ENCODE measurements at places on chromosomes 11 and 22. TPM values are rescaled to one million over a fixed set of nuclear protein-coding genes. Genes with fewer than 3 reads are reported as not detected.

- no peak for DNase-seq
Measured at GRCh38 chr11:72719144-72719543, 33.1 kb downstream of the ARAP1 start.

DNA sequence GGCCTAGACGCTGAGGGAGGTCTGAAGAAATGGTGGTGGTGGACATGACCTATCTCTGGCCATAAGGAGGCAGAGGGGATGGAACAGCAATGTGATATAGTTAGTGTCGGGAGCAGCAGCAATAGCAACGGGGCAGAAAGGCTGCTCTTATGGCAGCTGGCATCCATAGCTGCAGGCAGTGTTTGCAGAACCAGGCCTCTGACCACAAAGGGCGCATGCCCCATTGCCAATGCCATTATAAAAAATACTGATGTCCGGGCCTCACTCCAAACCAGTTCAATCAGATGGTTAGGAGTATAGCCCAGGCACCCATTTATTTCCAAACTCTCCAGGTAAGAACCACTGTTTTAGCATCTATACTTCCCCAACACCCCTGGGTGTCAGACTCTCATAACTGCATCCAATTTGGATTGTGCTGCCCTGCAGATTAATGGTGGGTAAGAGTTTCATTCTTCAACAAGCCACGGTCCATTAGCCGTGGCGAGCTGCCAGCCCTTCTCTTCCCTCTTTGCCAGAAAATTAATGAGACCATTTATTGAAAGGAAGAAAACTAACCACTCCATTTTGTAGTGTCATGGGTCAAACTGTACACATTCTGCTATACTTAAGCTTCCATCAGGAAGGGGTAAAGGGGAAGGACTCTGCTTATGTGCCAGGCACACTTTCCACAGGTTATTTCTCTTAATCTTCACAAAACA, 72.8 kb upstream of the SPON1 start:
- DNase-seq: no peak

Gene ELFN2
- 45.4 TPM for total RNA-seq

DNA sequence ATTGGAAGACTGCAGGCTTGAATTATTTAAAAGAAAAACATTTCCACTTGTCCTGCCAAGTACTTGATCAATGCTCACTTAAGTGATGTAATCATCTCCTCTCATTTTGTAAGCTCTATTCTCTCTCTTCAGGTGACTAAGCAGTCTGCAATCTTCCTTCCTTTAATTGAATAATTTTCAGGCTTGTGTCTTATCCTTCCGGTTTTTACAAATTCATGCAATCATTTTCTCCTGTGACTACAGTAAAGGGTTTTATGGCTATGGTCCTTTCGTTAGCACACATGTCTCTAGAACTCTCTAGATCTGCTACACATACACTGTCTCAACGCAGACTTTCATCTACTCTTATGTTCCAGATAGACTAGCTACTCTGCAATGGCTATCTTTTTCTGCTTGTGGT, 12.6 kb upstream of the UPB1 start:
- DNase-seq: no peak

Gene PRODH
- 3.2 TPM for total RNA-seq

DNA sequence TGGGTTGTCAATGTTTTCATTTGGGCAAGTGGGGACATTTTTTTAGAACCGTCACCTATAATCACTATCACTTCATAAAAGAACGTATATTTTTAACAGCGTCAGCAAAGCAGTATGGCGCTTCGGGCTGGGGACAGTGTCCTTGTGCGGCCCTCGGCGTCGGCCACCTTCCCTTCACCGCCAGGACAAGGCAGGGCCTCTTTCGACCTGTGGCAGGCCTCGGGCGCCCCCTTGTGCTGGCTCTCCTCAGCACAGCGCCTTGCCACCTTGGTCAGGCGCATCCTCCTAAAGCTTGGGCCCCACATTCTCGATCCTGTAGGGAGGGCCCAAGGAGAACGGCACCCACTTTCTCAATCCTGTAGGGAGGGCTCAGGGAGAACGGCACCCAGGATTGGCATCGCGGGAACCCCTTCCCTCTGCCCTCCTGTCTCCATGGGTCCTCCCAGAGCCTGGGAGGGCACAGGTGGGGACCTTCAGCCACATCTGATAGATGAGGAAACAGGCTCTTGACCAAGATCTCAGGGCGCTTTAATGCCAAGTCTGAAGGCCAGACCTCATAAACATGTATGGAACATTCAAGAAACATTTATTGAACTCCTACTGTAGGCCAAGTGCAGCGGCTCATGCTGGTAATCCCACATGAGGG, 11.5 kb upstream of the FADD start:
- DNase-seq: peak; percentile 62

Gene SLC29A2
- total RNA-seq: 39.7 TPM

DNA sequence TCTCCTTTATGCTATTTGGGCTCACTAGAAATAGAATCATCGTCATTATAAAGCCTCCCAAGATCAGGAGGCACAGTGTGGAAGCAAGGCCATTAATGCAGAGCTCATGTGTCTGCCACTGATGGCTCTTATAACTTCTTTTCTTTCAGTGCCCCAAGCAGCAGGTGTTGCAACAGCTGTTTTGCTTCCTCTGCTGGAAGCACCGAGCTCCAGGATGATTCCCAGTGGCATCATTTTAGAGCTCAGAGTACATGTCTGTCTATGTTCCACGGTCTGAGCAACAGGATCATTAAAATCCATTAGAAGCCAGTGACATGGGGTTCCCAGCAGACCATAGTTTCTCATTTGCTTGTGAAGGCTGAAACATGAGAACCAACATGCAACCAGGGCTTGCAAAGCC, 803.0 kb upstream of the FAT3 start:
- no peak for DNase-seq
